ENCODE measurements at places on chromosomes 2 and 18.

GRCh38 chr2:24540011-24540477 lies 49.0 kb downstream of the NCOA1 start:
- no peak for DNase-seq

GRCh38 chr2:235618039-235618438 lies 124.2 kb downstream of the AGAP1 start:
- DNase-seq, result no peak

DNA sequence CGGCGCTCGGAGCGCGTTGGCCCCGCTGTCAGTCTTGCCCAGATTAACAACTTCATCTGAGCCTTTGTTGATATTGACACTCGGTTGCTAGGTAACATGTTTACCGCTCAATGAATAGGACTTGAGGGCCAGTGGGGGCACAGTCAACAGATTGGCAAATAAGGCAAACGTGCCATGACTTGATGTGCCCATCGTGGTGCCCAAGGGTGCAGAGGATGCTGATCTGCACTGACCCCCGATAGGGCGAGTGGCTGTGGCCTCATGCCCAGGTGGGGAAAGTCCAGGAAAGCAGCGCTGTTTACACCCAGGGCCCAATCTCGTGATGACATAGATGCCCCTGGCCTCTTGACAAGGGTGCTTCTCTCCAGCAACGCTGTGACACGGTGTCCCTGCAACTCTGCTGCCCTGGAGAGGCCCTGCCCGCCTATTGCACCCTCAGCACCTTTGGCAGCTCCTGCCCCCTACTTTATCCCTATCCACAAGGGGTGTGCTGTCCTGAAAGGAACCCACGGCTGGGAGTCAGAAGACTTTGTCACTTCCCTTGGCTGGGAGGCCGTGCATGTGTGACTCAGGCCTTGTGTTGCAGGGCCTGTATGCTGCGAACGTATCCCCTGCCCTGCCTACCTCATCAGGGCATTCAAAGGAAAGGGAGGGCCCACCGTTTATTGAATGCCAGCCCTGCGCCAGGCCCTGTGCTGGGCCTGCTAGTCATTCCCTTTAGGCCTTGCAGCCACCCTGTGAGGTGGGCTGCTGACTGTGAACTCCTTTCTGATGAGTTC lies 158.0 kb downstream of the INHBB start:
- DNase-seq, result no peak

GRCh38 chr18:31884020-31884419 lies 58.9 kb downstream of the TRAPPC8 start:
- no peak for DNase-seq

DNA sequence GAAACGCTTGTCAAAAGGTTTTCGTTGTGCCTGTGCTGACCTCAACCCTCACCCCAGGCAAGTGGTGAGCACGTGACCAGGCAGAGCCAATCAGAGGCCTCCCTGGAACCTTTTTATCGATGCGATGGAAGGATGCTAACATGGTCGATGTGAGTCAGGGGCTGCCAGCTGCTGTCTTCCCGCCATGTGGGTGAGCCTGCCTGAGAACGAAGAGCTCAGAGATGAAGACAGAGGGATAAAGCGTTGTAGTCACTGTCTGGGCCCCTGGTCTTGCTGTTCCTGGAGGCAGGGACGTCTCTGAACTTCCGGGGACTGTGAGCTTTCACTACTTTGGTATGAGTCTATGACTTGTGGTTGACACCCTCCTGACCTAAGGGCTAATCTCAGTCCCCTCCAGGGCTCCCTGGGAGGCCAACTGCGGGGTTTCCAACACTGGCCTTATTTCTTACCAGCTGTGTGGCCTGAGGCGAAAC lies 18.6 kb downstream of the DNMT3A start:
- DNase-seq, result no peak

- DNase-seq, result no peak
These were observed 44.4 kb downstream of the FECH start for GRCh38 chr18:57542126-57542525.

- no peak for DNase-seq
These were observed 10.8 kb downstream of the MLPH start for GRCh38 chr2:237497838-237498186.
